Neural crest cell (in vitro differentiated cells): ENCODE measurements at places on chromosomes 13 and 19. TPM values are rescaled to one million over a fixed set of nuclear protein-coding genes. Genes with fewer than 3 reads are reported as not detected.

The YJEFN3 gene
- 15.0 and 18.1 TPM in 2 replicates for total RNA-seq

The NCR1 gene
- total RNA-seq: not detected in 2 replicates

The OR4F17 gene
- not detected in 2 replicates for total RNA-seq

The ZNF160 gene
- total RNA-seq: 22.7 and 23.8 TPM in 2 replicates

The COMP gene
- total RNA-seq: not detected in 2 replicates

The SYDE1 gene
- total RNA-seq: 23.8 and 24.7 TPM in 2 replicates

The KLK7 gene
- total RNA-seq: not detected in 2 replicates

The CD33 gene
- total RNA-seq: not detected in 2 replicates

The SH2D3A gene
- total RNA-seq: not detected in 2 replicates

The CLDN10 gene
- 1.7 and 1.8 TPM in 2 replicates for total RNA-seq

The LHB gene
- not detected in 2 replicates for total RNA-seq

The CLEC11A gene
- total RNA-seq: 7.6 and 7.9 TPM in 2 replicates

- peaks cover 12% of the 10 kb centered on the region for H3K4me1 ChIP-seq
- H3K27ac ChIP-seq: no peak overlapping the region
- H3K36me3 ChIP-seq: no peaks in the 10 kb centered on the region
- no peak overlapping the region for H3K4me3 ChIP-seq
- DNase-seq: no peak
These were observed 113.1 kb upstream of the FNDC3A start for GRCh38 chr13:48862572-48862971.

DNA sequence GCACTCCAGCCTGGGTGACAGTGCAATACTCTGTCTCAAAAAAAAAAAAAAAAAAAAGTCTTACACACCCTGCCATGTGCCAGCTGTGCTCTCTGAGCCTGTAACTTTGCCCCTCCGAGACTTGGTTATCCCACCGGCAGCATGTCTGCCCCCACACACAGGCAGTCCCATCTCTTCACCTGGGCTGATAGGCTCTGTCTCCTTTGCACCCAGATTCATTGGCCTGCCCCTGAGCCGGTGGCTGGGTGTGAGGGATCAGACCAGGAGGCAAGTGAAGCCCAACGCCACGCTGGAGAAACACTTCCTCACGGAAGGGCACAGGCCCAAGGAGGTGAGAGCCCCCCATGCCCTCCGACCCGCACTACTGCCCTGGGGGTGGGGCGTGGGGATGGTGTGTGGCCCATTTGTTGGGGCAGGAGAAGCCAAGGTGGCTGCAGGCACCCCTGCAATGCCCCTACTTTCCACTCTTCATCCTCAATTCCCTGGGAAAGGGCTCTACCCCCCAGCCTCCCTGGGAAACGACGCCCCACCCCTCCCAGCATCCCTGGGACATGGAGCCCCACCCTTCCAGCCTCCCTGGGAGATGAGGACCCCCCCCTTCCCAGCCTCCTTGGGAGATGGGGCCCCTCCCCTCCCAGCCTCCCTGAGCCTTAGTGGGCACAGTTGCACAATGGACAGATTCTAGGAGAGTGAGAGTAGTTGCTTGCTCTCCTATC lies 45.3 kb downstream of the CERS4 start:
- H3K4me1 ChIP-seq: peaks cover 4% of the 10 kb centered on the region
- DNase-seq: no peak
- no peak overlapping the region for H3K4me3 ChIP-seq
- no peak overlapping the region for H3K27ac ChIP-seq
- H3K36me3 ChIP-seq: no peaks in the 10 kb centered on the region
- H3K27me3 ChIP-seq: no peaks in the 10 kb centered on the region

DNA sequence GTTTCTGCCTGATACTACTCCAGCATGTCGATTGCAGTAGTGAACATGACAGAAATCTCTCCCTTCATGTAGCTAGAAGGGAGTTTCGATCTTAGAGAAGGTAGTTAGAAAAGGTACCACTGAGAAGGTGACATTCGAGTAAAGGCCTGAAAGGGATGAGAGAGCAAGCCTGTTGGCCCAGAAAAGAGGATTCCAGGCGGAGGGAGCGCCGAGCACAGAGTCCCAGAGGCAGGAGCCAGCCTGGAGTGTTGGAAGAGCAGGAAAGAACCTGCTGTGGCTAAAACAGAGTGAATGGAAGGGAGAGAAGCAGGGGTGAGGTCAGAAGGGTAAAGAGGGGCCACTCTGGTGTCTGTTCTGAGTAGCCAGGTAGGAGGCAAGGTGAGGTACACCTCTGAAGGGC lies 52.5 kb downstream of the GARRE1 start:
- DNase-seq: no peak
- peaks cover 2% of the 10 kb centered on the region for H3K36me3 ChIP-seq
- no peak overlapping the region for H3K4me3 ChIP-seq
- H3K4me1 ChIP-seq: peaks cover 8% of the 10 kb centered on the region

DNA sequence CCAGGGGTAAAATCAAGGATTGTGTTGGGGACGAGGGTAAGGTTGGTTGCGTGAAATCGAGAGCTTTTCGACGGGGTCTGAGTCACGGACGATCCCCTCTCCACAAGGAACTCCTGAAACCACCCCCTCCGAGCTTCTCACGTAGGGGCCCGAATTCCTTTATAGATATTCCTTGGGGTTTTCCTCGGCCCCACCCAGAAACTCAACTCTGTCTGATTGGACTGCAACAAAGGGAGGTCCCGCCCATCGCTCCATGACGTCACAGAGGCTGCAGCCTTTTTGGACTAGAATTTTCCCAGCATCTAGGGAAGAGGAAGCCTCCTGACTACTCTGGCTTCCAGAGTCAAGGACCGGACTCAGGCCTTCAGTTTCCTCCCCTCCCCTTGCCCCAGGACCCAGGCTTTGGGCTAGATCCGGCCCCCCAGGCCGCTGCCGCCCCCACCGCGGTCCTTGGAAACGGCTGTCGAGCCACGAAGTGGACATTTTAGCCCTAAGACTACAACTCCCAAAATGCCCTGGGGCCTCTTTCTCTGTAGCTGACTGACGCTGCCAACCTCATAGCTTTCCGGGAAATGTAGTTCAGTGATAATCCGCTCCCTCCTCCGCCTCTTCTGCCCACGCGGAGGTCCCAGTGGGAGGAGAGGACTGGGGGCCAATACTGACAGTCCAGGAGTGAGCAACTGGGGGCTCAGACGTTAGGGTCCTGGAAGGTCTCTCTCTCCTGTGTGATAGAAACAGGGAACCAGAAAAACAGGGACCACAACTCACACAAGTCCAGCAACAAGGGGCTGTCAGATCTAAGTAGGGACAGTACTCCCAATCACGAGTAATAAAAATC lies at the start of gene IZUMO1:
IZUMO1 (minus strand) TSS at position 172 of the 838 bp plus-strand sequence. CDS start 1,050 bp downstream, outside the sequence.
- H3K4me3 ChIP-seq: peak within 1 kb of the TSS; percentile 84
- peaks cover 40% of the 10 kb centered on the region for H3K27me3 ChIP-seq
- peak within 1 kb of the TSS; percentile 71 for H3K27ac ChIP-seq
- H3K4me1 ChIP-seq: peaks cover 18% of the 10 kb centered on the region

DNA sequence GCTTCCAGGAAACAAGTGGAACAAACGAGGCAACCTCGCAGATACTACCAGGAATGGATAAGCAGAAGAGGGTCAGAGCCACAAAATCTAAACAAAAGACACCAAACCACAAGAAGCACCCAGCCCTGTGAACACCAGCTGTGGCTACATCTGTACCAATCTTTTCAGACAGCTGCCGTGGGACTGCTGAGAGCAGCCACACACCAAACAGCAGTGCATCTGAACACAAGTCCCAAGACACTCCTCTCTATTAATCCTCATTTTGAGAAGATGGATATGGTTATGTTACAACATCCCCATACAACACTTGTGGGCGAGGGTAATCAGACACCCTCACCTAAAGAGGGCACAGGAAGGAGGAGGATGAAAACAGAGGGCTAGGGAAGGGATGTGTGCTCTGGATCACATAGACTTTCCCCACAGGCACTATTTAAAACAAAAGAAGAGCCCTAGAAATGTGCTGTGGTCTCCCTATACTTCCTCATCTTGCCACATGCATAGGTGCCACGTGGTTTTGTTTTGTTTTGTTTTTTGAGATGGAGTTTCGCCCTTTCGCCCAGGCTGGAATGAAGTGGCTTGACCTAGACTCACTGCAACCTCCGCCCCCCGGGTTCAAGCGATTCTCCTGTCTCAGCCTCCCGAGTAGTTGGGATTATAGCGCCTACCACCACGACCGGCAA lies 41.6 kb upstream of the ZNF14 start:
- peaks cover 7% of the 10 kb centered on the region for H3K36me3 ChIP-seq
- peak overlapping the region; percentile 96 for H3K4me3 ChIP-seq
- no peak overlapping the region for H3K27ac ChIP-seq

DNA sequence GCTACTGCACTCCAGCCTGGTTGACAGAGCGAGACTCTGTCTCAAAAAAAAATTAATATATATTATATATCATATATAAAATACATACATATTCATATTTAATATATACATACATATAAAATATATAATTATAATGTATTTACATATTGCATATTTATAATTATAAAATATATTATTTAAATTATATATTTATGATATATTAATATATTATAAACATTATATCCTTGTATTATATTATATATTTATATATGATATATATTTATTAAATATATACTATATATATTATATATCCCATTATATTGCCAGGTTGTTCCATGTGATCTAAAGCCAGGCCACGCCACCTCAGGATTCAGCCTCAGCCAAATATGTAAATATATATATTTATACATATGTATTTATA lies 9.7 kb downstream of the BRME1 start:
- H3K27me3 ChIP-seq: no peaks in the 10 kb centered on the region
- no peak overlapping the region for H3K4me3 ChIP-seq
- no peak for DNase-seq
- H3K4me1 ChIP-seq: peaks cover 5% of the 10 kb centered on the region
- no peak overlapping the region for H3K27ac ChIP-seq
- no peaks in the 10 kb centered on the region for H3K36me3 ChIP-seq

DNA sequence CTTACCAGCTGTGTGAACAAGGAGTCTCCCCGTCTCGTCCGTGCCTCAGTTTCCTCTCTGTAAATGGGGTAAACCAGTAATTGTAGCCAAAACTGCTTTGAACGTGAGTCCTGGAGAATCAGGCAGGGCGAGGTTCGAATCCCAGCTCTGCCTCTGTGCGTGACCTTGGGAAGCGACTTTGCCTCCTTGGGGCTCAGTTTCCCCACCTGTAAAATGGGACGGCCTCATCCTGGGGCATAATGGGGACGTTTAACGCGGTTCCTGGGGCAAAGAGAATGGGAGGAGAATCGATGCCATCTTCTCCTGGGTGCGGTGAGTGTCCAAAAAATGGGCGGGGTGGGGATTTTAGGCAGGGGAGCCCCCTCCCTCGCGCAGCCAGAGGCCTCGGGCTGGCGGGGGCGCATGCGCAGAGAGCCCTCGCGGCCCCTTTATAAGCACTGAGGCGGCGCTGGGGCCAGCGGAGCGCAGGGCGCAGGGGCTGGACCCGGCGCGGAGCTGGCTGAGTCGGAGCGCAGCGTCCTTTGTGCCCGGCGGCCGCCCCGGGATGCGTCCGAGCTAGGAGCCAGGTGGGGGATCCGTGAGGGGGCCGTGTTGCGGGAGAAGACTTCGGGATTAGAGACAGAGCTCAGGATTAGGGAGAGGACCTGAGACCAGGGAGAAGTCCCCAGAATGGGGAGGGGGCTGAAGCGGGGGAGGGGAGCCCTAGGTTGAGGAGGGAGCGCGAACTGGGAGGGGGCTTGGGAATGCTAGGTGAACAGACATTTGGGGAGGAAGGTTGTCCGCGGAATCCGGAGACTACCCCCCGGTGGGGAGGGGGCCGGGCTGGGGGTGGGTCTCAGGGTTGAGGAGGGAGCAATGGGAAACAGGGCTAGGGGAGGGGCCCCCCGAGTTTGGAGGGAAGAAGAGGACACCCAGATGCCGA lies at the start of gene NCAN:
NCAN (plus strand) TSS at position 460 of the 922 bp plus-strand sequence. CDS start 4,996 bp downstream, outside the sequence.
- peaks cover 79% of the 10 kb centered on the region for H3K27me3 ChIP-seq
- H3K36me3 ChIP-seq: no peaks in the 10 kb centered on the region
- DNase-seq: peak; percentile 46

DNA sequence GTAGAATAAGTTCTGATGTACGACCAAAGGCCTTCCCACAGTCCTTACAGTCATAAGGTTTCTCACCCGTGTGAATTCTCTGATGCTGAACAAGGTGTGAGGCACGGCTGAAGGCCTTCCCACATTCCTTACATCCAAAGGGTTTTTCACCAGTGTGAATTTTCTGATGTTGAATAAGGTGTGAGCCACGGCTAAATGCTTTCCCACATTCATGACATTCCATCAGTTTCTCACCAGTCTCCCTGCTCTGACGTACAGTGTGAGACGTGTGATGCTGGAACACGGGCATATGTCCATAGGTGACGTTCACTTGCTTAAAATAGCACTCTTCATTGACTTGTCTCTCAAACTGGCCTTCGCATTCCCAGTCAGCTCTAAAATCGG lies 31.0 kb upstream of the COX7A1 start:
- H3K27me3 ChIP-seq: no peaks in the 10 kb centered on the region
- no peak overlapping the region for H3K27ac ChIP-seq
- no peak for DNase-seq
- H3K4me3 ChIP-seq: no peak overlapping the region
- H3K4me1 ChIP-seq: no peaks in the 10 kb centered on the region

GRCh38 chr19:47509973-47510372 lies 4.9 kb downstream of the NAPA start:
- peak overlapping the region; percentile 22 for H3K4me3 ChIP-seq
- no peak for DNase-seq
- H3K4me1 ChIP-seq: peaks cover 27% of the 10 kb centered on the region
- H3K36me3 ChIP-seq: no peaks in the 10 kb centered on the region

DNA sequence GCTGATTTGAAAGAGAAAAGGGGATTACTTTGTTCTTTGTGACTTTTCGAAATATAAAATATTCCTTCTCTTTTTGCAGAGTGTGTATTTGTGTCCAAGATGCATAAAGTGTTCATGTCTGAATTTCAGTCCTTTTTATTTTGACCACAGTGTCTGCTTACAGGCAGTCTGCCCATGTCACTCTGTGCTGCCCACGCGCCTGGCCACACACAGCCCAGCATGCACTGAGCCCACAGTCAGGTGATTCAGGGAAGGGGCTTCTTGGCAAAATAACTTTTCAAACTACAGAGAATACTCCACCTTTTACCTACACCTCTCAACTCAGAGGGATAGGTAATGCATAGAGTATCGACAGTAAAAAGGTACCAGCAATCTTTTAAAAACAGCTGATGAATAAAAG lies 142.5 kb upstream of the TRPC4 start:
- H3K4me3 ChIP-seq: no peak overlapping the region
- DNase-seq: no peak
- H3K27me3 ChIP-seq: no peaks in the 10 kb centered on the region
- no peak overlapping the region for H3K27ac ChIP-seq
- H3K4me1 ChIP-seq: no peaks in the 10 kb centered on the region

DNA sequence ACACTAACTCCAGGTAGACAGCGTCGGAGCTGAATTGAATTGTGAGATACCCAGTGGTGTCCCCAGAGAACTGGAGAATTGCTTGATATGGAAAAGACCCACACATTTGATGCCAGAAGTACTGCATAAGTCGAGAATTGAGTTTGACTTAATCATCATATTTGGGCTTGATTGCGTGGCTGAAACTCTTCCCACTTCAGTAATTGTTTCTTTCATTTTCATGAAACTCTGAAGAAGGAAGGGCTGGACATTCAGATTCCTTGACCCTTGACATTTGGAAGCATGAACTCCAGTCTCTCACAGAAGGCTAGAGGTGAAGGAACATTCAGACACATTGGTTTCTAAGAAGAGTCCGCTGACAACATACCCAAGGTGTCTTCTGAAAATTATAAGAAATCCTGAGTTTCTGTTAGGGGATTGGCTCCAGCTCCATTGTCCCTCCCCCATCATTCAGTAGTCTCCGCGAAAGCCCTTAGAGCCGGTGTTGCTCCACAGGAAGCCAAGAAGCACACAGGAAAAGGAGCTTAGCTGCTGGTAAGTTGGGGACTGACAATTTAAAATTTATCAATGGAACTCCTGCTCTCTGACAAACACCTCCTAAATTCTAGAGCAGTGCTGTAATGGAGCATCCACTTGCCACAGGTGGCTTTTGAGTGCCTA lies at the start of gene FPR2:
FPR2 (plus strand) TSS at position 484 of the 660 bp plus-strand sequence. CDS start 7,479 bp downstream, outside the sequence.
- no peaks in the 10 kb centered on the region for H3K4me1 ChIP-seq
- H3K4me3 ChIP-seq: no peak within 1 kb of the TSS
- no peak for DNase-seq
- peaks cover 28% of the 10 kb centered on the region for H3K27me3 ChIP-seq
- H3K36me3 ChIP-seq: peaks cover 3% of the 10 kb centered on the region
